ENCODE measurements at places on chromosomes 6 and 20. TPM values are rescaled to one million over a fixed set of nuclear protein-coding genes. Genes with fewer than 3 reads are reported as not detected.

DNA sequence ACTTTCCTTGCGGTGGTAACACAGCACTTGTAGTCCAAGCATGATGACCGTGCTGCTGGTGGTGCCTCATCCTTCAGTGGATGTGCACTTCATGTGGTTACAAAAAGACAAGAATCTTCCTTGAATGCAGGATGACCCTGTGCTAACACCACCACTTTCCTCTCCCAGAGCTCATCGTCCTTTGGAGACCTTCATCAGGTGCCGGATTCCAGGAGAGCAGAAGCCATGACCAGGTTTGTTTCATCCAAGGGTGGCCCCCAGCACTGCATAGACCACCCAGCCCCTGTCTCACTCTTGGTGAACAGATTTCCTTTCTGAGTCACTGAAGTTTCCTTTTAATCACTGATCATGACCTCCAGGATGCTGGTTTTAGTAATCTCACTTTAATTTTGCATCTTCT lies 101.2 kb upstream of the SYNDIG1 start:
- no peak for DNase-seq

The RIPPLY2 gene
- not detected for total RNA-seq

The SLC4A11 gene
- 4.3 TPM for total RNA-seq

GRCh38 chr6:39156801-39157200 lies 41.8 kb upstream of the SAYSD1 start:
- no peak for DNase-seq

The VAPB gene
- 12.3 TPM for total RNA-seq

- DNase-seq, result no peak
Observed at GRCh38 chr6:111781041-111781708, 92.1 kb downstream of the FYN start.

DNA sequence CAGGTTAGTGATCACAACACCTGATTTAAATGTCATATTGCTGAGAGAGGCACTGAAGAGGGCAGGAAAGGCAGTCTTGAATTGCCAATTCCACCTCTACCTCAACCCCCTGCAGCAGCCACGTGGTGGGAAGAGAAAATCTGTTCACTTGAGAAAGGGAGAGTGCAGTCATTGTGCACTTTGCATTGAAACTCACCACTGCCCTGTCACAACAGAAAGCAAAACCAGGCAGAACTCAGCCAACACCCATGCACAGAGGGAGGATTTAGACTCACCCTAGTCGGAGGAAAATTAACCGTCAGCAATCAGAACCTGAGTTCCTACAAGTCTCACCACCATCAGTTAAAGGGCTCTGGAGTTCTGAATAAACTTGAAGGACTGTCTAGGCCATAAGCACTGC lies 1040.2 kb downstream of the HACE1 start:
- DNase-seq, result no peak

GRCh38 chr6:113558966-113559365 lies 298.2 kb upstream of the MARCKS start:
- DNase-seq, result peak; percentile 8

DNA sequence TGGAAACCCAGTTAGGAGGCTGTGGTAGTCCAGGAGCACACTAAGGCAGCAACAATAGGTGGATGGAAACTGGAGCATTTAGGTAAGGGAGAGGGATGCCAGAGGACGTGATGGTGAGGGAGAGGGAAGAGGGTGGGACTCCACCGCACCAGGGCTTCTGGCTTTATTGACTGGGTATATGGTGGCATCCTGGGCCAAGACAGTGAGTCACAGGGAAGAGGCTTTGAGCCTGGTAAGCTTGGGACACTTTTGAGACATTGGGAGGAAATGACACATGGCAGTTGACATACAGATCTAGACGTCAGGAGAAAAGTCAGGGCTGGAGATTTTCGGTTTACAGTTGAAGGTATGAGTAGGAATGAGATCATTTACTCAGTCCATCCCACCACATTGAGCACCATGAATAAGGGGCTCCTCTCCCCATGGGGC lies 14.9 kb downstream of the NT5E start:
- DNase-seq, result peak; percentile 87

DNA sequence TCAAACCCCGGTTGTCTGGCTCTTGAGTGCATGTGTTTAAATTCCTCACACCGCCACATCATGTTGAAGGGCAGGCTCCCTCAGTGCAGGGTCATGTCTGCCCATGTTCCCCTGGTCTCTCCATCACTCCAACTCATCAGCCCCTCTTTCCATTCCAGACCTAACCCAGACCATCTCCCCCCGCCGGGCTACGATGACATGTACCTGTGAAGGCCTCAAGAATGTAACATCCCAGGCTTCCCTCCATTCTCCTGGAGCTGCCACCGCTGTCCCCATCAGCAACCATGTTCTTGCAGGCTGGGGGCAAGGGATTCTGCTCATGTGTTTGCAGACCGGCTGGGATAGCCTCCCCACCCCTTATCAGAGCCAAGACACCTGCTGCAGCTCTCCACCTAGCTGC lies 19.9 kb downstream of the TMEM74B start:
- no peak for DNase-seq

- no peak for DNase-seq
Observed at GRCh38 chr6:22952097-22952496, 382.7 kb downstream of the HDGFL1 start.

DNA sequence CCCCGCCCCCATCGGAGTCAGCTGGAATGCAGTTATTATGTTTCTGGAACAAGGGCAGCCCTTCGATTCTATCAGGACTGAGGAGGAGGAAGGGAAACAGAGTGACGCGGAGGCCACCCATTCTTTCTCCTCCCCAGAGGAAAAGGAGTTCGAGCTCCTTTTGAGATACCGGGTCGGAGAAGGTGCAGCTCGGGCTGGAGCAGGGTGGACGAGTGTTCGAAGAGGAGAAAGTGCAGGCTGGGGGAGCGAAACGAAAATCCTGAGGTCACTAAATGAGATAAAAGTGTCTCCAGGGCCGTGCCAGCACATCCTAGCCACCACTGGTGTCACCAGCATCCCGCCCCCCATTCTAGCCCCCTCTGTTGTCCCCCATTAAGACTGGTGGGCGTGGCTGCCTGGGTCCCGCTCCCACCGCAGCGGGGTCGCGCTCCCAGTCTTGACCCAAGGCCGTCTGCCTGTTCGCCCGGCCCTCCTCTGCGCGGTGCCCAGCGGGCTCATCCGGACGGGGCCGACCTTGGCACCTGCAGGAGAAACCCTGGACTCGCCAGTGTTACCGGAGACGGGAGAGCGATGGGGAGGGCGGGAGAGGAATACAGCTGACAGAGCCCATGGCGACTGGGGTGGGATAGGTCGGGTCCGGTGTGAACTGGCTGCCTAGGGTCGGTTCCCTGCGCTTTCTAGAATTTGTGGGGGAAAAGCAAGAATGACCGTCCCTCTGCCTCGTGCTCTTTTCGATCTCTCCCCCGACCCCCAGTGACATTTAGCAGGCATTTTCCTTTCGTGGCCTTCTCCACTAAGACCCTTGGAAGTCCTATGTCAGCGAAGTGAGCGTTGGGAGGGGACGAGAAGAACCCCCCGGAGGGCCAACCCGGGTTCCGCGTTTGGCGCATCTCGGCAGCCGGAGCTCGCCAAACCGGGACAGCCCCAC lies 16.2 kb downstream of the FOXA2 start:
- DNase-seq, result no peak

- no peak for DNase-seq
Observed at GRCh38 chr6:71254323-71254722, 34.3 kb upstream of the OGFRL1 start.

GRCh38 chr20:58839474-58839874 lies 11.2 kb downstream of the GNAS-AS1 start:
- no peak for DNase-seq

The CDH4 gene
- 7.5 TPM for total RNA-seq

- no peak for DNase-seq
Observed at GRCh38 chr20:8156235-8157079, 24.4 kb downstream of the PLCB1 start.

- no peak for DNase-seq
Observed at GRCh38 chr6:42556462-42556861, 7.4 kb upstream of the UBR2 start.

- DNase-seq, result peak; percentile 63
Observed at GRCh38 chr6:158207422-158207788, 39.3 kb downstream of the GTF2H5 start.

The TFAP2C gene
- not detected for total RNA-seq

GRCh38 chr20:17843246-17844132 lies 125.1 kb downstream of the SNX5 start:
- DNase-seq, result peak; percentile 19

DNA sequence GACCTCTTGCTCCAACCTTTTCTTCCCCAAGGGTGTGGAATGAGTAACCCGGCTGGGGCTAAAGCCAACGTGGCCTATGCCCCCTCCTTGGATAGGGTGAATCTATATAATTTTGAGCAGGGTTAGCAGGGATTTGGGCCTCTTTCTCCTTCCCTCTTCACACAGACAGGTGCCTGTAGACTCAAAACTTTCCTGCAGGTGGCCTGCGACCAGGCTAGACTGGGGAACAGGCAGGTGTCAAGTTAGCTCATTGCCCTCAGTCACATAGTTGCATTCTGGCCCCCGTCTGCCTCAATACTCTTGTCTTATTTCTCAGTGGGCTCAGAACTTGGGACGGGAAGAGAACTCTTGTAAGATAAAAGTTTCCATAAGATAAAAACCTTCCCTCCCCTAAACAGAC lies 243.0 kb downstream of the ATXN1 start:
- no peak for DNase-seq

GRCh38 chr6:32436995-32437836 lies 2.5 kb upstream of the HLA-DRA start:
- no peak for DNase-seq

DNA sequence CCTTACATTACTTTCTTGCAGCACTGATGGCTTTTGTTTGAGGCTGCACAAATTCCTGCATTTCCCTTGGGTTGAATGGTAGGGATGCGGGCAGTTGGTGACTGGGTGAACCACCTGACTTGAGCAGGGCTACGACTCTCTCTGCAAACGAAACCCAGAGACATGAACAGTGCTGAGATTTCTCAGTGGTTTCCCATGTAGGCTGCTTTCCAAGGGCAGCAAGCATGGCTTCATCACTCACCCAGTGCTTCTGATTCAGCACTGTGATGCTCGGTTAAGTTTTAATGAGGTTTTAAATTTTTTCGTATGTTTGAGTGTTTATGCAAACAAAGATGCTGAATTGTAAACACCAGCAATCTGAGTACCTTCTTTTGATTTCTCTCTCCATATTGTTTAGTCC lies 127.2 kb downstream of the MTHFD1L start:
- DNase-seq, result no peak

The MANEA gene
- 9.8 TPM for total RNA-seq

GRCh38 chr6:33848484-33848883 lies 44.7 kb upstream of the MLN start:
- DNase-seq, result no peak

- DNase-seq, result peak; percentile 17
Observed at GRCh38 chr6:11921017-11921438, 91.1 kb upstream of the HIVEP1 start.

The GRM1 gene
- under 0.01 TPM for total RNA-seq

- DNase-seq, result no peak
Observed at GRCh38 chr6:4647414-4648365, 128.5 kb upstream of the CDYL start.

The MEA1 gene
- 48.4 TPM for total RNA-seq

The IL20RA gene
- total RNA-seq, result not detected

- no peak for DNase-seq
Observed at GRCh38 chr20:2822073-2822472, 5.9 kb downstream of the TMEM239 start.

DNA sequence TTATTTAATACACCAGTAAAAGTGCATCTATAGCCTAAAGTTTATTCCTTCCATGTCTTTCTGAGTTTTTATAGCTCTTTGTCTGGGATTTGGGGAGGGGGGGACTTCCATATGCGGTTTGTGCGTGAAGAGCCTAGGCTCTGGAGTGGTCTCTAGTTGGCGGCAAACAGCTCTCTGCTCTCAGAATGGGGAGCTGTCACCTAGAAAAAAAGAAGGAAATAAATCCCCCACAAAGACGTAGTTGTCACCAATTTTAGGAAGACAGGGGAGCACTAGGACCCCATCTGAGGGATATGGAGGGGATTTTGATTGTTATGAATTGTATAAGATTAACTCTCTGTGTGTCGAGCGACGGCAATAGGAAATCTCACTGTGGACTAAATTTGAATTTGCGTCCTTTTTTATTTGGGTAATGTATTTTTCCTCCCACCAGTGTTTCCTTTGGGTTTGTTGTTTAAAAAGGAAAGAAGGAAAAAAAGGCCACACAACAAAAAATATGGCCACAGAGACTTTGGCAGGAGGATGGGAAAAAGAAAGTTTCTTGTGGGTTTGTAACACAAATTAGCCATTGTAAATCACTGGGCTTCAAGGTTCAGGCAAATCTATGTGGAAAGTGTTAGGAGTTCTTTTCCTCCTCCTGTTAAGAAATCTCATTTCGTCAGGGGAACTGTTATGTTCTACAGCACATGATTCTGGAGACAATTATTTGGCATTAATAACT lies 7.4 kb downstream of the POU3F2 start:
- no peak for DNase-seq

The LHFPL5 gene
- total RNA-seq, result not detected

DNA sequence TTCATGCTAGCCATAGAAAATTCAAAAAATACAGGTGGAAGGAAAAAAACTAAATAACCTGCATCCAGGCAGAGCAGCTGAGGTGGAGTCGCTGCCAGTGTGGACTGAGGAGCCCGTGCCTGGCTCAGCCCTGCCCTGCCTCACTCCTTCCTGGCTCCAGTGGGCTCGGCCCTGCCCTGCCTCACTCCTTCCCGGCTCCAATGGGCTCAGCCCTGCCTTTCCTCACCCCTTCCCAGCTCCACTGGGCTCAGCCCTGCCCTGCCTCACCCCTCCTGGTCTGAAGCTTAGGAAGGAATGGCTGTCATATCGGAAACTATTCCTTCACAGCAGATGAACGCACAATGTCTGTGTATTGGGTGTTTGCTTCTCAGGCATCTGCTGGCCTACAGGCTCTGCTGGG lies 142.1 kb downstream of the SMOC2 start:
- no peak for DNase-seq

DNA sequence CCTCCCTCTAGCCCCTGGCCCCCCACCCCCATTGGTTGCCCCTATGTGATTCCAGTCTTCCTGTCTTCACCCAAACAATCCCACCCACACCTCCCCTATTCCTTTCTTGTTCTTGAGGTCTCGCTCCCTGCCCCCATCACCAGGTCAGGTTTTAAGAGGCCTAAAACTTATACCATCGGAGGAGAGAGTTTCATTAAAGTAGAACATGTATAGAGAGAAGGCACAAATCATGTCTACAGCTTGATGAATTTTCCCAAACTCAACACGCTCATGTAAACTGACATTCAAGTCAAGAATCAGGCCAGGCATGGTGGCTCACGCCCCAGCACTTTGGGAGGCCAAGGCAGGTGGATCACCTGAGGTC lies 44.5 kb downstream of the TGM2 start:
- DNase-seq, result no peak

GRCh38 chr6:12426121-12426520 lies 136.0 kb downstream of the EDN1 start:
- no peak for DNase-seq

The AVP gene
- total RNA-seq, result not detected

DNA sequence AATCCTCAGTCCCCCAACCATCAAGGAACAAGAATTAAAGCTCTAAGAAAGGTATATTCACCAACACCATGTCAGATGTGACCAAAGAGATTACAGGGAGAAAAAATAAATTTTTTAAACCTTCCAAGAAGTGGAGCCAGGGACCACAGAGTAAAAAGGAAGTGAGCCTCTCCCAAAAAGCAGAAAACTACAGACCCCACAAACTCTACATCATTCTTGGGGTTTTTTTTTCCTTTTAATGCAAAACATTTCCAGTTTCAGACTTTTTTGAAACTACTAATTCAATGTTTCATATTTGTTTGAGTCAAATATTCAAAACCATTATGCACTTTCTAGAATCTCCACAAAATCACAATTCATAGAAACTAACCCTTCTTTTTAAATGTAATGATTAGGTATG lies 6.8 kb upstream of the IL17F start:
- no peak for DNase-seq
